Activated CD4-positive, alpha-beta memory T cell treated with anti-CD3 and anti-CD28 coated beads, Interleukin-2, amount 10 ng/mL, durations not matched to agents 7 days and 5 days (primary cell): ENCODE measurements at places on chromosomes 12 and 14.

- no peak for DNase-seq
These were observed 45.2 kb downstream of the GXYLT1 start for GRCh38 chr12:42099433-42099832.

DNA sequence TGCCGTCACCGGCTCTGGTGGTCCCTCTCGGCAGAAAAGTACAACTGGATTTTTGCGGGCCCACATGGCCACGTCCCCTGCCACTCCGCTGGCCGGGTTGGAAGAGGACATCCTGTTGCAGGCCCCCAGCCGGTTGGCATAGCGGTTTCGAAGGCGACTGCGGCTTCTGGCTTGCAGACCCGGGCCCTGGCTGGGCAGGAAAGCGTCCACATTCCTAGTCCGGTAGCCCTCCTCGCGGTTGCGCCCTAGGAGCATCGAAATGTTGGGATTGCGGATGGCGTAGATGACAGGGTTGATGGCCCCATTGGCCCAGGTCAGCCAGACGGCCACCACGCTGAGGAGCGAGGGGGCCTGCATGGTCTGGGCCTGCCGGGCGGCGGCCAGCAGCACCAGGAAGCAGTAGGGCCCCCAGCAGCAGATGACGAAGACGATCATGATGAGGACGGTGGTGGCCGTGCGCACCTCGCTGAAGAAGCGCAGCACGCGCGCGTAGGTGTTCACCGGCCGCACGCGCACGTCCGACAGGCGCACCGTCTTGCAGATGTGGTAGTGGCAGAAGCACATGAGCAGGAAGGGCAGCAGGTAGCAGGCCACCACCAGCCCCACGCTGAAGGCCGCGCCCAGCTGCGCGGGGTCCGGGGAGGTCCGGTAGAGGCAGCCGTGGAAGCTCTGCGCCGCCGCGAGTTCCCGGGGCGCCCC lies 1.2 kb downstream of the GPR135 start:
- peak; percentile 30 for DNase-seq

- DNase-seq = no peak
These were observed 73.3 kb downstream of the RASSF8 start for GRCh38 chr12:26031827-26032226.

- no peak for DNase-seq
These were observed 94.3 kb downstream of the AEBP2 start for GRCh38 chr12:19533567-19533966.

- DNase-seq = no peak
These were observed 755.4 kb downstream of the SLC6A15 start for GRCh38 chr12:84157170-84157569.

DNA sequence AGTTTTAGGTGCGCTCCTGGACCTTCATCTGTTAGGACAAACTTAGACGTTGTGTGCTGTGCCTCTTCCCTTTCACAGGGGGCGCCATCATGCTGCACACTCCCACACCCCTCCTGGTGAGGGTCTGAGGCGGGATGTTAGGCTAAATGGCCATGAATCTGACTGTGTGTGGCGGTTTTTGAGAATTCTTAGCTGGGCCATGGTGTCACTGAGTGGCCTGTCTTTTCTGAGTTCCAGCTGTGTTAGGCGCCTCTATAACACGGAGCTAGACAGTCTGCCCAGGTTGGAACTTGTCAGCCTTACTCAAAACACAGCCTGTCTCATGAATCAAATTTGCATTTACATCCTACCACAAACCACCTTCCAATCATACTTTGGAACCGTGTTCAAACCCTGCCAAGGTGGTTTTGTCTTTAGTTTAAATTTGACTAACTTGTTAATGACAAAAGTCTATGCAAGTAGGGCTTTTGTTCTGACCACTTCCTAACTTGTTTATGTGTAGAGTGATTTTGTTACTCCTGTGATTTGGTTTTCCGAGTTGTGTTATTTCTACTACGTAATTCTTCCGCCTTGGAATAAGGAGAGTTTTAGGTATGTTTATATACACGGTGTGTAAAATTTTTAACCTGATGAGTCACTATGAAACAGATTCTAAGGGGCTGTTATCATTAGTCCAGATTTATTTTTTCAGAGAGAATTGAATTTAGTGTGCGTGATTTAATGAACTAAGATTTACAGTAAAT lies 19.6 kb downstream of the ACVR1B start:
- DNase-seq = peak; percentile 68

- DNase-seq = no peak
These were observed 222.0 kb upstream of the LRIG3 start for GRCh38 chr12:59142183-59142790.

GRCh38 chr12:105574056-105574715 lies 243.7 kb downstream of the C12orf75 start:
- DNase-seq = no peak

- no peak for DNase-seq
These were observed 235.8 kb upstream of the TMTC1 start for GRCh38 chr12:30019366-30020140.

DNA sequence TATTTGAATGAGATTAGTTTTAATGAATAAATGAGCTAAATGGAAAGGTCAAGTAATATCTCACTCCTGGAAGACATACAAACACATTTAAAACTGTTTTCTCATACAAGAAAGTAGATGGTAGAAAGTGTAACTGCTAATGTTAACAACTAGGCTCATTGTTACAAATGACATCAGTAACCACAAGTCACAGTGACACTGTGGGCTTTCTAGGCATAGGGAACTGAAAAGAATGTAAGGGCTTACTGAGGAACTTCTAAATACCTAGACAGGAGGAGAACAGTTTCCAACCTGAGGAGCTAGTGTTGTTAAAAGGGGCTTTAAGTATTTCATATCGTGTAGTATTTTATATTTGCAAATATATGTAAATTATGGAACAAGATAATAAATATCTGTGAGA lies 17.5 kb upstream of the ERGIC2 start:
- DNase-seq = no peak

DNA sequence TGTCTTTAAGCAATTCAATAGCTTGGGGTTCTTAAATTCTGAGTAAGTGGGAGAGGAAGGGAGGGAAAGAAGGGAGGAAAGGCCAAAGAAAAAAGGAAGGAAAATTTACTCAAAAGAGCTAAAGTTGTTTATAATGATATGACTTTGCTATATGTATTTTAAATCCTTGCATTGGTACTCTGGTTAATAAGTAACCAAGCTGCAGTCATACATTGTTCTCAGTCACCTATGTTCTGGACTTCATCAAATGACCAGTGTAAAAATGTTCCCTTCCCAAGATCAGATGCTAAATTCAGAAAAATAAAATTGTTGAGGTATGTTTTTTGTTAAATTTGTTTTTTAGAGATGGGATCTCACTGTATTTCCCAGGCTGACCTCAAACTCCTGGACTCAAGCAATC lies 259.9 kb upstream of the CPNE8 start:
- no peak for DNase-seq

DNA sequence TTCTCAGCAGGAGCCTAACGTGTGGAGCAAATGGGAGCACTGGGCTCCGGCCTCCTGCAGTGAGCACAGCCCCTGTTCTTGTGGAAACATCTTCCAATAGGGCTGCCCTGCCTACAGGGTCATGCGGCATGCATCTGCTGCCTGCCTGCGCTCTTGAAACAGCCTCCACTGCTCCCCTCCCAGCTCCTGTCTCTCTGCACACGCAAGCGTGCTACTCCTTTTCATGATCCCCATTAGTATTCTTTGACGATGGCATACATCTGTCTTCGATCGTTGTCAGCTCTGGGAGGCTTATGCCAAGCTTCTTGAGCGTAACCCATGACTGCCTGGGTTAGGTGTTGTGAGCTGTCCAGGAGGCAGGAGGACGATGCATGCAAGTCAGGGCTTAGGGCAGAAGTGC lies 23.1 kb downstream of the NTF3 start:
- DNase-seq = no peak

GRCh38 chr14:64762044-64763034 lies 58.1 kb downstream of the PLEKHG3 start:
- DNase-seq = peak; percentile 44

GRCh38 chr14:28975084-28975483 lies 208.5 kb downstream of the FOXG1 start:
- DNase-seq = no peak

DNA sequence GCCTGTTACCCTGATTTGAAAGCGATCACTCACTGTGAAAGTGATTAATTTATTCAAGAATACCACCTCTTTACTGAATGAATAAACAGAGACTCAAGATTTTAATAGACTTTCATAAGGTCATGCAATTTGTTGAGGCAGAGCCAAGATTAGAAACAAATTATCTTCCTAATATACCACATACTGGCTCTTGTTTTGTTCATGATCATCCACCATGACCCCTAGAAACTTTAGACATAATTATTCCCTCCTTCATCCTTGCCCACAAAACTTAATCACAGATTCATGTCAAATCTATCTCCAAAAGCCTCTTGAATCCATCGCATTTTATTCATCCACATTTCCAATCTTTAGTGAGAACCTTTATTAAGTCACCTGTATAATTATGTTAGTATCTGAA lies 152.3 kb downstream of the ATXN7L3B start:
- DNase-seq = no peak

- no peak for DNase-seq
These were observed 22.1 kb downstream of the SERPINA1 start for GRCh38 chr14:94366146-94366915.

DNA sequence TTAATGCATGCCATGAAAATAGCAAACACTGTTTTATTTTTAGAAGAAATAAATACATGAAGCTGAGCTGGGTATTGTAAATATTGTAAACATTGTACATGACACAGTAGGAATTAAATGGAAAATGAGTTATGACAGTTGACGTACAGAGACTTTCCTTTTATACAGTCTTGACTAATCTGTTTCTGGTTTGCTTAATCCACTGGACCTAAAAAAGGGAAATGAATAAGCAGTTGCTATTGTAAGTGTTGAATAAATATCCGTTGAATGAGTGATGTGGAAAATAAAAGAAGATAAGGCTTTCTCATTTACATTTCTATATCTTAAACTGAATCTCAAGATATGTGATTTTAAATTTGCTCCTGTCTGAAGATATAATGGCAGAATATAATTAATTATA lies 15.0 kb downstream of the PMCH start:
- DNase-seq = no peak

GRCh38 chr12:95573951-95574576 lies 22.8 kb upstream of the USP44 start:
- no peak for DNase-seq

DNA sequence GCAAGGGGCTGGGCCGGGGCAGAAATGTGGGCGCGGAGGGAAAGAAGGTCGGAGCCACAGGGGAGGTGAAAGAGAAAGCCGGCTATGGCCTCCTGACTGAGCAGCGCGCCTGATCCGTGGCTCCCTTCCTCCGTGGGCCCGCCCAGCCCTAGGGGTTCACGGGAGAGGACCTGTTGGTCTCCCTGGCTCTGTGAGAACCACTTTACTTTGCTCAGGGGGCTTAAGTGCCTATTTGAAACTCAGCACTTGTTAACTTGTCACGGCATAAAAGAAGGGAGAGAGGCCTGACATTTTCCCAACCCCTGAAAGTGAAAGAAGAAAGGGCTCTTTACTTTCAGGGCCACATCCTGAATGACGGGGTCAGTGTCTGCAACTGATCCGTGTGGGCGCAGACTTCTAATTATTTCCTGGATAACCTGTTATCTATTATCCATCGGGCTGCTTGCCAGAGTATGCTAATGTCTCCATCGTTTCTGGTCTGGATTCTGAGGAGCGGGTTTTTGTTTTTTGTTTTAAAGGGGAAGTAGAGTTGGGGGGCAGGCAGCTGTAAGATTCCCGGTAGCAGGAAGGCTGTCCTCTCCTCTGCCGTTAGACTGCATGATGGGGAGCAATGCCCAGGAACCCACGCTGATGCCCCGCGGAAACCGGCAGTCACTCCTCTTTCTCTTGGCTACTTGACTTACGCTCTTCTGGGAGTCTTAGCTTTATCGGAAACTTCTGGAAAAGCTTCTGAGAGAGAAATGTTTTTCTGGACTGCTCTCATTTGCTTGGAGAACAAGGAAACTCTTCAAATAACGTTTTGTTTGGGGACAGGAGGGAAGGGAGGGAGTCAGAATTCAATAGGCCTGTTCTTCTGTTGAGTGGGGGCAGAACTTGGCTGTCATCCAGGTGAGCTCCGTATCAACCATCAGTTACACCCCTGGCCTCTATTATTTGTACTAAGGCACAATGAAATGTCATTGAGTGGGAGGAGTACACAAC lies 127.7 kb upstream of the MAX start:
- peak; percentile 54 for DNase-seq

- DNase-seq = no peak
These were observed 36.7 kb upstream of the BEGAIN start for GRCh38 chr14:100623961-100624360.

- DNase-seq = no peak
These were observed 47.1 kb downstream of the NCOR2 start for GRCh38 chr12:124520265-124520701.

GRCh38 chr14:24234095-24235005 lies 1.6 kb downstream of the GMPR2 start:
- no peak for DNase-seq

DNA sequence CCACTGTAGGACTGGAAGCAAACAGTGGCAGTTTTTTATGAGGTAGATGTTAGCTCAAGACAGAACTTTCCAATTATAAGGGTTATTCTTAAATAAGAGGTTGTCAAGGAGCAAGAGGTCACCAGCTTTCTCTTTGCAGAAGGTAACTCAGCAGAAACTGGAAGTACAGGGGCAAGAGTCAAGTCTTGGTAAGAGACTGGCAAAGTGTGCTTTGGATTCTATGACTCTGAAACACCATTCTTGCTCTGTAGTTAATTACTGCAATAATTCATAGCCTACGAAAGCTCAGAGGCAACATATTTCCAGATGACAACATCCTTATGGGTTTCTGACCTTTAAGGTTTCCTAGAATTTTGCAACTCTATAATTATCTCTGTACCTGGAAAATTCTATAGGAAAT lies 51.3 kb downstream of the RMST start:
- DNase-seq = no peak

GRCh38 chr12:102479099-102479885 lies 1.1 kb downstream of the IGF1 start:
- peak; percentile 16 for DNase-seq

DNA sequence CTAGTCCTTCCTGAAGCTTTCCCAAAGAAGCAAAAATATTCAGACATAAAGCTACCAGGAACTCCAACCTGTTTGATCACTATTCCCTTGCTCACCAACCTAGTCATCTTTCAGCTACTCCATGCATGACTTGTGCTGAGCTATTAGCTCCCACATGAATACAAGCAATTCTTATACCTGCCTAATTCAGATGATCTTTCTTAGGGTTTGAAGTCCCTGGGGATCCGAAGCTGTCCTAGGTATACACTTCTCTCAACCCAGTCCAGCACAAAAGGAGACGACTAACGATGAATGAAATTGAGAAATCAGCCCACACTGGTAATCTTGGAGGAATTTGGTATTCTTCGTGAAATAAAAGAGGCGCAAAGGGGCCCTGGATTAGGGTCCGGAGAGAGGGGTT lies 631 bp upstream of the PTGR2 start:
- DNase-seq = no peak

DNA sequence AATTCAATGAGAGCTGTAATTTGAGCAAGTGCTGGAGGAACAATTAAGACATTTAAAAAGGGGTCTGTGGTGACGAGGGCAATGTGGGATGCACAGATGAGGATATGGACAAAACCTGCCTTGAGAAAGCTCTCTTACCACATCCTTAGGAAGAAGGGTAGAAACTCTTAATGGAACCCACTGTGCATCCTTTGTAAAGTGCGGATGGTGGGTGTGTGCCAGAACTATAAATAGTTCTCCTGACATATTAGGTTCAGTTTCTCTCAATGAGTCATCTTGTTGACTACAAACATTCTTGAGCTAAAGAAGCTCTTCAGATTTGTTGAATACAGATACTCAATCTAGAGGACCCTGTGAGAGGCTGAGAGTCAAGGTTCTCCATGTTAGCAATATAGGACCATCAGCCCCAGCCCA lies 106.1 kb upstream of the ANO4 start:
- no peak for DNase-seq
